ENCODE measurements at places on chromosomes 3 and 15.
A peak's percentile ranks its signal among the peaks of the same experiment; 100 is the strongest.

- no peak overlapping the region for H3K4me3 ChIP-seq
- no peak overlapping the region for H3K27ac ChIP-seq
- H3K36me3 ChIP-seq, result no peaks in the 10 kb centered on the region
- no peaks in the 10 kb centered on the region for H3K27me3 ChIP-seq
- peaks cover 9% of the 10 kb centered on the region for H3K4me1 ChIP-seq
These were observed 18.6 kb downstream of the KPNA4 start for GRCh38 chr3:160546727-160547126.

DNA sequence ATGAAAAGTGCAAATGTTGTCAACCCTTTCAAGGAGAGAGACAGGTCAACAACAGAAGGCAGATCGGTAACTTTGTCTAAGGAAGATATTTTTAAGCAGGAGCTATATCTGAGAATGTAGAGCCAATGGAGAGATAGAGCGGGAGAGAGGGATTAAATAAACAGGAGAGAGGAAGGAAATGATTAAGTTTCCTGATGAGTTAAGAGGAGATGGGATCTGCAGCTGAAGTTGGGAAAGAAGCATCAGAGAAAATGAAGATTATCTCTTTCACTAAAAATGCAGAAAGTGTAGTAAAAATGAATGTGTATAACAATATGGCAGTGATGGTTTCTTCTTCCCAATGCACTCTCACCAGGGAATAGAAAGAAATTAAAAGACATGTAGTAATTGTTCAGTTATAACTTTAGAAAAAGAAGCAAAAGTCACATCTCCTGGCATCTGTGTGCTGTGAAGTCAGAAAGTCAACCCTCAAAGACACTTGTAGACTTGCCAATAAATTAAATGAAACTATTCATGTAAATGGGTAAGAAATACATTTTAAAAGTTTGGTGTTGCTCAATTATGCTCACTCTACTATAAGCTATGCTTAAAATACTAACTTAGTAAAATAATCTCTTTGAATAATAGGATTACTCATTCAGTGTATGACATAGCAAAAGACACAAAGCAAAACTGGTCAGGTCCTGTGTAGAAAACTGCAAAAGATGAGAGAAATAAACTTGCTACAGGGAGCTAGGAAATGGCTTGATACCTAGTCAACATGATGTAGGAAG, 264.6 kb downstream of the ZIC4 start:
- H3K36me3 ChIP-seq, result no peaks in the 10 kb centered on the region
- DNase-seq, result no peak
- no peaks in the 10 kb centered on the region for H3K4me1 ChIP-seq
- no peaks in the 10 kb centered on the region for H3K27me3 ChIP-seq
- no peak overlapping the region for H3K4me3 ChIP-seq

DNA sequence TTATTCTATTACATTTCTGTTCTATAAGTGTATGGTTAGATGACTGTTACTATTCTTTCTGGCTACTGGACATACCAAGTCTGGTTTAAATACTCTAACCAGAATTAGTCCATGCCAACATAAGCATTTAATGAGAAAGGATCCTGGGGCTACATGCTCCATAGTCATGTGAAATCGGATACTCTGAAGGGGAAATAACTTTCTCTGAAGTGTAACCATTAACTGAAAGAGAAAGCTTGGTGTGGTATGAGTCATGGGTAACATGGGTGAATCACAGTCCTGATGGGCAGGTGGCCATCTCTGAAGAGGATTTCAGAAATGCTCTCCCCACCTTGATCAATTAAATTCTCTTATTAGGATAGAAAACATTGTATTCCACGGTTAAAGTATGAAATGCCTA, 69.4 kb downstream of the FHIT start:
- no peak overlapping the region for H3K27ac ChIP-seq
- no peaks in the 10 kb centered on the region for H3K27me3 ChIP-seq
- H3K4me3 ChIP-seq, result no peak overlapping the region
- no peaks in the 10 kb centered on the region for H3K4me1 ChIP-seq
- no peak for DNase-seq

GRCh38 chr15:32677238-32677750, 35.8 kb downstream of the SCG5 start:
- DNase-seq, result no peak
- no peaks in the 10 kb centered on the region for H3K27me3 ChIP-seq
- peaks cover 12% of the 10 kb centered on the region for H3K4me1 ChIP-seq
- no peaks in the 10 kb centered on the region for H3K36me3 ChIP-seq
- no peak overlapping the region for H3K27ac ChIP-seq
- no peak overlapping the region for H3K4me3 ChIP-seq

DNA sequence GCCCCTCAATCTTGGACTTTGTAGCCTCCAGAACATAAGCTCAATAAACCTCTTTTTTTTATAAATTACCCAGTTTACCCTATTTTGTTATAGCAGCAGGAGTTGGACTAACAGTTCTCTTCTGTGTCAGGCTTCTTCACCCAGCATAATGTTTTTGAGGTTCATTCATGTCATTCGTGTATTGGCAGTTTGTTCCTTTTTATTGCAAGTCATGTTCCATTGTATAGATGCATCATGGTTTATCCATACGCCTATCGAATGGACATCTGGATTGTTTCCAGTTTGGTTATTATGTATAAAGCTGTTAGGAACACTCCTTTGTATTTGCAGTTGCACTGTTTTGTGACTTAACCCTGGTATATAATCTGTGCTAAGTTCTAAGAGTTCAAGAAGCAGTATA, 39.8 kb downstream of the NR1D2 start:
- no peak overlapping the region for H3K4me3 ChIP-seq
- H3K27me3 ChIP-seq, result no peaks in the 10 kb centered on the region
- no peaks in the 10 kb centered on the region for H3K4me1 ChIP-seq
- H3K36me3 ChIP-seq, result no peaks in the 10 kb centered on the region

- no peak overlapping the region for H3K4me3 ChIP-seq
- no peak for DNase-seq
- H3K27me3 ChIP-seq, result no peaks in the 10 kb centered on the region
- no peak overlapping the region for H3K27ac ChIP-seq
- no peaks in the 10 kb centered on the region for H3K36me3 ChIP-seq
These were observed 21.4 kb upstream of the BMF start for GRCh38 chr15:40130118-40130517.

DNA sequence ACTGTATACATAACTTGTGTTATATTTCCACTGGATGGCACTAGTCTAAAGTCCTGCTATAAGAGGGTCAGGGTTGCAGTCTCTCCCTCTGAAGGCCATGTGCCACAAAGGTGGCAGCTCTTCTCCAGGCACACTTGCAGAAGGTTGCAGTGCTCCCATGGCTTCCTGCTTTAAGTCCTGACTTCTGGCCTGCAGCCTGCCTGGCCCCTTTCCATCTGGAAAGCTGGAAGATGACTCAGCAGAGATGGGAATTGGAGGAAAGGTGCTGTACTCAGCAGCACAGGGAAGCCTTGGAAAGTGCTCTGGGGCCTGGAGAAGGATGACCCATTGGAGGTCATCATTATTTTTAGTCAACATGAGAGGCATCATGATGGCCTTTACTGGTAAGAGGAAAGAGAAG, 40.9 kb upstream of the MRPL3 start:
- no peak overlapping the region for H3K4me3 ChIP-seq
- no peaks in the 10 kb centered on the region for H3K4me1 ChIP-seq
- H3K27me3 ChIP-seq, result no peaks in the 10 kb centered on the region
- no peak overlapping the region for H3K27ac ChIP-seq

- no peaks in the 10 kb centered on the region for H3K27me3 ChIP-seq
- H3K4me1 ChIP-seq, result no peaks in the 10 kb centered on the region
- DNase-seq, result no peak
- H3K36me3 ChIP-seq, result no peaks in the 10 kb centered on the region
These were observed 112.7 kb upstream of the C3orf80 start for GRCh38 chr3:160112481-160112880.

DNA sequence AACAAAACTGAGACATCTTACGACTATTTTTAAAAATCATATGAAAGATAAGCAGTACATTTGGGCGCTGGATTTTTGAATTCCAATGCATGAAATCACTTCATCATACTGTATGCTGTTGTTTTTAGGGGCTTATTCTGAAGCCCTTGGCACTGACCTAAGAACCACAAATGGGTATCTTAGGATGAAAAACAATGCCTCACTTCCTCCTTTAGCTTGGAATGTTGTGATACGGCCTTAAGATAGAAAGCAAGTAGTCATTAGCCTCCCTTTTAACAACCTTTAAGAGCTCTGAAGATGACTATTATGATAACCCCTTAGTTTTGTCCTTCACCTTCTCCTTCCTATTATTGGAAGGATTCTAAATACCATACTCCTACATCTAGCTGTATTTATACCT, 289.8 kb downstream of the ARPP21 start:
- H3K27me3 ChIP-seq, result no peaks in the 10 kb centered on the region
- no peaks in the 10 kb centered on the region for H3K4me1 ChIP-seq
- no peak overlapping the region for H3K27ac ChIP-seq
- DNase-seq, result no peak

DNA sequence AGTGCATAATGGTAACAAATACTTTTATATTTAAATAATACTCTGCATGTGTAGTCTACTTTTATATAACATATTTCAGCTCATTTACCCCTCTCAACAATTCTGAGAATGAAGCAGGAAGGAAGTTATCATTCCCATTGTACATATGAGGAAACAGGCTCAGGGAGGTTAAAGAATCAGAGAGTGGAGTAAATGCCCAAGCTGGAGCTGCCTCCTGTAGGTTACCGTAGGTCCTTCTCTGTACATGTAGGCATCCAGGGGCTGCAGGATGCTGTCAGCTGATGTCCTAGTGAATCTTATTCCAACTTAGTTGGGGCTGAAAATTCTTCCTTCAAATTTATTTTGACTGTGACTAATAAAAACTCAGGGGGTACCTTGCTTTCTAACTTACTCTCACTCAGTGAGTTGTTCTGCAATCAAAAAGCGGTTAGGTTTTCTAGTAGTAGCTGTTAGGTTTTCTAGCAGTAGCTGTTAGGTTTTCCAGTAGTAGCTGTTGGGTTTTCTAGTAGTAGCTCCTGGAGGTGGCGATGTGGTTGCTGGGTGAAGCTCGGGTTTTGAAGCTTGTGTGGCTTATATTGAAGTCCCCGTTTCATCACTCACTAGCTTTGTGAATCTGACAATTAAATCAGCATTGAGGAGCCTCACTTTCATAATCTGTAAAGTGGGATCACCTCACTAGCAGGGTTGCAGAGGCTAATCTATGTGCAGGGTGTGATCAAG, 357.0 kb downstream of the NR2F2 start:
- no peaks in the 10 kb centered on the region for H3K4me1 ChIP-seq
- H3K36me3 ChIP-seq, result no peaks in the 10 kb centered on the region
- DNase-seq, result peak; percentile 36
- no peak overlapping the region for H3K27ac ChIP-seq
- no peaks in the 10 kb centered on the region for H3K27me3 ChIP-seq

DNA sequence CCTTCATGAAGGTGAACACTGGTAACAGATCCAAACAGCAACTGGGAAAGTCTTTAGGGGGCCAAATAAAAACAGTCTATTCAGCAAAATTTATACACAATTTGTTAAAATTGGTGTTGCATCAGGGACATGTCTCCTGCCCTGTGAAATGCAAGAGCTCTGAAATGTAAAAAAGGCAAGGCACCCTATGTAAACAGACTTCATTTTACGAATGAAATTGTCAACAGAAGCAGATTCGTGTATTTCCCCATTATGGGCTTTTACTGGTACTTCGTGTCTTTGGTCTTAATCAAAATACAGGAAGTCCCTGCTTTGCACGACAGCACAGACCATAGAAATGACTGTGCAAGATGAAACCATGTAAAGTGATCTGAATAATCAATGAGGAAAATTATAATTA, 127.3 kb upstream of the THBS1 start:
- H3K4me1 ChIP-seq, result no peaks in the 10 kb centered on the region
- H3K27ac ChIP-seq, result no peak overlapping the region
- no peak overlapping the region for H3K4me3 ChIP-seq
- H3K27me3 ChIP-seq, result no peaks in the 10 kb centered on the region
- no peak for DNase-seq
- no peaks in the 10 kb centered on the region for H3K36me3 ChIP-seq

- H3K36me3 ChIP-seq, result 0 out of 2 replicates have a peak, but pooled peaks cover 6% of the 10 kb centered on the region
- H3K4me1 ChIP-seq, result no peaks in the 10 kb centered on the region
- DNase-seq, result peak; percentile 8
- H3K4me3 ChIP-seq, result no peak overlapping the region
- no peaks in the 10 kb centered on the region for H3K27me3 ChIP-seq
These were observed 145.0 kb downstream of the STAC start for GRCh38 chr3:36525115-36525801.

DNA sequence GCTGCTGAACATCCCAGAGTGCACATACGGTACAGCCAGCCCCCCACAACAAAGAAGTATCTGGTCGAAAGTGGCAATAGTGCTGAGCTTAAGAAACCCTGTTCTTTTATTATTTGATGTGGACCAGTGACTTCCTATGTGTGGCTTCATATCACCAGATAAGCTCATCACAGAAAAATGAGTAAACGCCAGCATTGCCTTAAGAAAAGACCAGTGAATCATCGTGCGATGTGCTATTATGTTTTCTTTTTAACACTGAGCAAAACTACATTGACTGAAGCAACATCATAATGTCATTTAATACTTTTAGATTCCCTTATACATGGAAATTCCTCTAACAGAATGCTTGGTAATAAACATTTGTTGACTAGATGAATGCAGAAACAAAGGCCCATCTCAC, 45.2 kb upstream of the ARRDC4 start:
- no peaks in the 10 kb centered on the region for H3K4me1 ChIP-seq
- H3K36me3 ChIP-seq, result no peaks in the 10 kb centered on the region
- no peak for DNase-seq
- H3K27ac ChIP-seq, result no peak overlapping the region
- no peak overlapping the region for H3K4me3 ChIP-seq

GRCh38 chr15:47188758-47189507, 528.4 kb upstream of the SEMA6D start:
- peak; percentile 85 for DNase-seq
- H3K4me3 ChIP-seq, result no peak overlapping the region
- peaks cover 47% of the 10 kb centered on the region for H3K4me1 ChIP-seq

DNA sequence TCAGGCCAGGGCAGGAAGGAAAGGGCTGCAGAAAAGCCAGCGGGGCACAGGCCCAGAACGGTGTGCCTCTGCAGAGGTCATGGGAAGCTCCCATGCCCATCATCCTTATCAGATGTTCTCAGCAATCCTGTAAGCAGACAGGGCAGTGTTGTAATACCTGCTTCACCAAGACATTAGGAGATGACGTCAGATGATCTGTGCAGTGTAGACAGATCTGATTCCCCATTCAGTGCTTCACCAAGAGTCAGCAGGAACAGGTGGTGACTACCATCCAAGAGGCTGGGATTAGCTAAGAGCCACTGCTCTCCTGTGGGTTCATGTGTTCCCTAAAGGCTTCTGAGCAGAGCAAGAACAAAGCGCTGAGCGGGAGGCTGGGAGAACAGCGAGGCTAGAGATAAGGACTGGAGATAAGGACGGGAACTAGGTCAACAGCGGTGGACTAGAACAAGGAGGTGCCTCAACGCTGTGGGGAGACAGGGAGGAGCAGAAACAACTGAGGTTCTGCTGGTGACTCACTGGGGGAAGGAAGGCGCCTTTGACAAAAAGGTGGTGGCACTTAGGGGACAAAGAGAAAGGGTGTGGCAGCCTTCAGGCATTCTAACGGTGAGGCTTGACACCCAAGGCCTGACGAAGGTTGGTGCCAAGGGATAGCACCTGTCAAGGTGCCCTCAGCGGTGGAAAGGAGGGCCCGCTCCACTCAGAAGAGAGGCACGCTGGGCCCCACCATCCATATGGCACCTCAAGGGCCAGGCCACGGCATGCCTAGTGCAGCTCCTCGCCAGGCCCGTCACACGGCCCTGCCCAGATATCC, 28.4 kb downstream of the CCDC12 start:
- DNase-seq, result no peak
- H3K27ac ChIP-seq, result no peak overlapping the region
- H3K36me3 ChIP-seq, result no peaks in the 10 kb centered on the region
- H3K27me3 ChIP-seq, result no peaks in the 10 kb centered on the region
- no peak overlapping the region for H3K4me3 ChIP-seq

GRCh38 chr3:139302084-139302800, 41.6 kb upstream of the MRPS22 start:
- no peak for DNase-seq
- peaks cover 8% of the 10 kb centered on the region for H3K4me1 ChIP-seq
- no peak overlapping the region for H3K27ac ChIP-seq
- no peaks in the 10 kb centered on the region for H3K36me3 ChIP-seq

Measured in GM23338 (cell line).